Activated T-cell treated with anti-CD3 and anti-CD28 coated beads, Interleukin-2, amount 50 U/mL, for 72 hours (primary cell): ENCODE measurements at places on chromosomes 2 and 18. TPM values are rescaled to one million over a fixed set of nuclear protein-coding genes. Genes with fewer than 3 reads are reported as not detected.
A peak's percentile ranks its signal among the peaks of the same experiment; 100 is the strongest.

The SESTD1 gene
- 10.7 TPM for total RNA-seq

The CFAP53 gene
- total RNA-seq = 0.97 TPM

The SERPINB3 gene
- not detected for total RNA-seq

The ZNF2 gene
- total RNA-seq = 4.7 TPM

The PRLH gene
- not detected for total RNA-seq

- H3K4me3 ChIP-seq = no peak overlapping the region
- no peaks in the 10 kb centered on the region for H3K36me3 ChIP-seq
- H3K27ac ChIP-seq = no peak overlapping the region
- H3K27me3 ChIP-seq = peaks cover 7% of the 10 kb centered on the region
Observed at GRCh38 chr2:187511356-187512315, 42.6 kb downstream of the TFPI start.

GRCh38 chr2:38836791-38837190, 38.9 kb downstream of the DHX57 start:
- H3K36me3 ChIP-seq = peaks cover 14% of the 10 kb centered on the region
- no peaks in the 10 kb centered on the region for H3K27me3 ChIP-seq
- no peaks in the 10 kb centered on the region for H3K4me1 ChIP-seq
- no peak overlapping the region for H3K27ac ChIP-seq
- DNase-seq = no peak

- DNase-seq = no peak
- peaks cover 8% of the 10 kb centered on the region for H3K36me3 ChIP-seq
- peak overlapping the region; percentile 84 for H3K4me3 ChIP-seq
- peak overlapping the region; percentile 26 for H3K27ac ChIP-seq
Observed at GRCh38 chr18:57438743-57439608, 3.8 kb downstream of the ONECUT2 start.

- H3K4me3 ChIP-seq = no peak overlapping the region
- H3K27me3 ChIP-seq = peaks cover 28% of the 10 kb centered on the region
- H3K36me3 ChIP-seq = no peaks in the 10 kb centered on the region
- no peaks in the 10 kb centered on the region for H3K4me1 ChIP-seq
Observed at GRCh38 chr2:202040079-202040844, 6.6 kb downstream of the FZD7 start.

DNA sequence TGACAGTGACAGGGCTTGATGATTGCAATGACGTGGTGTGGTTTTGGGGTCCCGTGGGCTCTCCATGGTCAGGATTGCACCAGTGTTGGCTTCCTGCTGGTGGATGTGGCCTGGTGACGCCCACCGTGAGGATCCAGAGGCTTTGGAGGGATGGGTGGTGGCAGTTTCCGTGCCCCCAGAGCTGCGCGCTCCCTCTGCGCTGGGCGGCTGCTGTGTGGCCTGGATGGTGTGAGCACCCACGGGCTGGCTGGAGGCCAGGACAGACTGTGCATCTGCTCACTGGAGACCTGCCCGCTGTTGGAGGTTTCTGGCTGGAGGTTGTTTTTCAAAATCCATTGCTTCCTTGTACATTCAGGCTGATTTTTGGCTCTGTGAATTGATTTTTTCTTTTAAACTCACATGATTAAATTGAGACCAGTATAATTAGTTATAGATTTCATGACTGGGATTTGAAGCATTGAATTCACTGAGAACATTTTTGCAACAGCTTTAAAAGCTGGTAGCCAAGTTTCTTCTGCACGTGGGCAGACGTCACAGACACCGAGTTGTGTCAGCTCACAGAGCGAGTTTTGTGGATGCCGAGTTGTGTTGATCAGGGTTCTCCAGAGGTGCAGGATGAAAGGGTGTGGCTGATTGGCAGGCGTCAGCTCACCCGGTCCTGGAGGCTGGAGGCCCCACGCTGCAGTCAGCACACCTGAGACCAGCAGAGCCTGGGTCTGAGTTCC, 72.7 kb downstream of the KCNG2 start:
- H3K36me3 ChIP-seq = no peaks in the 10 kb centered on the region
- DNase-seq = no peak
- H3K4me3 ChIP-seq = no peak overlapping the region
- no peak overlapping the region for H3K27ac ChIP-seq

GRCh38 chr2:112849956-112850355, 13.4 kb upstream of the IL1B start:
- H3K27me3 ChIP-seq = peaks cover 19% of the 10 kb centered on the region
- H3K4me1 ChIP-seq = peaks cover 6% of the 10 kb centered on the region
- no peak overlapping the region for H3K27ac ChIP-seq
- H3K36me3 ChIP-seq = no peaks in the 10 kb centered on the region
- H3K4me3 ChIP-seq = no peak overlapping the region

DNA sequence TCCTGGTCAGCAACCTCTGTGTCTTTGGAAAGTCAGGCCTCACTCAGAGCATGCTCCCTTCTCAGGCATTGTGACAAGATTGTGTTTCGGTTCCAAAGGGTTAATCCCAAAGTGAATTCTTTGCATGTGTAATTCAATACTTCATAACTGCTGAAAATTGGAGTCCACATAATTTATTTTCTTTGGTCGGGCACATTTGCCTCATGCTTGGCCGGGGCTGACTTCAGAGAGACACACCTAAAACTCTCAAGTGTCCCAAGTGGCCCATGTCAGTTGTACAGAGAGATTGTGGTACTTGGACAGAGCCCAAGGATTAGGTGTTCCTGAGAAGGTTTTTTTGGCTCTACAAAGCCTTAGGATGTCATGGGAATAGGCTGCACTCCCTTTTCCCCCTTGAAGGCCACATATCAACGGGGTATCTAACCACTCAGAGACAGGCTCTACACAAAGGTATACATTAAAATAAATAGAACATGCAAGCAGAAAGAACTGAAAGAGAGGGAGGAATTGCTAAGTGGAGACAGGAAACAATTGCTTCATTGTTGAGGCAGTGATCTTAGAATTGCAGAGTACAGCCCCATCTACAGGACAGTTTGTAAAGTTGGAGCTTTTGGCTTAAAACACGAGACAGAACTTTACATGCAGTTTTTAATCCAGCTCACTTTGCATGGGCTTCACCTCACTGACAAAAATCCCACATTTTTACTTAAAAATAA, 1232.3 kb upstream of the ZEB2 start:
- DNase-seq = no peak
- peaks cover 18% of the 10 kb centered on the region for H3K4me1 ChIP-seq
- no peaks in the 10 kb centered on the region for H3K36me3 ChIP-seq
- no peak overlapping the region for H3K4me3 ChIP-seq

DNA sequence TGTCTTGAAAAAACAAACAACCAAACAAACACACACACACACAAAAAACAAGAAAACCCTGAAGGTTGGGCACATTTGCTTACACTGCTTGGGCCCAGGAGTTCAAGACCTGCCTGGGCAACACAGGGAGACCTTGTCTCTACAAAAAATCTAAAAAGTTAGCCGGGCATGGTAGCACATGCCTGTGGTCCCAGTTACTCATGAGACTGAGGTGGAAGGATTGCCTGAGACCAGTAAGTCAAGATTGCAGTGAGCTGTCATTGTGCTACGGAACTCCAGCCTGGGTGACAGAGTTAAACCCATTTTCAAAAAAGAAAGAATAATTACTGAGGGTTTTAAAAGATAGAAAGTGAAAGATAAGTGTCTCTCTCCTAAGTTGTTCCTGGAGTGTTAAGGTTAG, 103.4 kb downstream of the MBD5 start:
- no peak overlapping the region for H3K27ac ChIP-seq
- no peaks in the 10 kb centered on the region for H3K27me3 ChIP-seq
- no peaks in the 10 kb centered on the region for H3K4me1 ChIP-seq
- H3K4me3 ChIP-seq = no peak overlapping the region

DNA sequence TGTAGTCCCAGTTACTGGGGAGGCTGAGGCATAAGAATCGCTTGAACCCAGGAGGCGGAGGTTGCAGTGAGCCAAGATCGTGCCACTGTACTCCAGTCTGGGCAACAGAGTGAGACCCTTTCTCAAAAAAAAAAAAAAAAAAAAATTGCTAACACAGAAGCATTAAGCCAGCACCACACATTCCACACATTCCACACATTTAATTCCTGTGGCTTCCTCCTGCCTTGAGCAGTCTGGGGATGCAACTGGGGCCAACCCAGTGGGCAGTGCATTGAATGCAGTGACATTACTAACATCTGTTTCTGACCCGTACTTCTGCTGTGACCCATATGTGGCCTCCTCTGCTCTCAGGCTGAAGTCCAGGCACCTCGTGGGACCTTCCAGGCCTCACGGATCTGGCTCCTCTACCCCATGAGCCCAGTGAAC, 107.0 kb downstream of the BCL2L11 start:
- peaks cover 12% of the 10 kb centered on the region for H3K36me3 ChIP-seq
- peaks cover 21% of the 10 kb centered on the region for H3K4me1 ChIP-seq
- peaks cover 50% of the 10 kb centered on the region for H3K27me3 ChIP-seq
- H3K27ac ChIP-seq = no peak overlapping the region

- H3K36me3 ChIP-seq = peaks cover 63% of the 10 kb centered on the region
- peaks cover 26% of the 10 kb centered on the region for H3K4me1 ChIP-seq
- DNase-seq = no peak
Observed at GRCh38 chr2:233849607-233850271, 4.6 kb downstream of the HJURP start.

DNA sequence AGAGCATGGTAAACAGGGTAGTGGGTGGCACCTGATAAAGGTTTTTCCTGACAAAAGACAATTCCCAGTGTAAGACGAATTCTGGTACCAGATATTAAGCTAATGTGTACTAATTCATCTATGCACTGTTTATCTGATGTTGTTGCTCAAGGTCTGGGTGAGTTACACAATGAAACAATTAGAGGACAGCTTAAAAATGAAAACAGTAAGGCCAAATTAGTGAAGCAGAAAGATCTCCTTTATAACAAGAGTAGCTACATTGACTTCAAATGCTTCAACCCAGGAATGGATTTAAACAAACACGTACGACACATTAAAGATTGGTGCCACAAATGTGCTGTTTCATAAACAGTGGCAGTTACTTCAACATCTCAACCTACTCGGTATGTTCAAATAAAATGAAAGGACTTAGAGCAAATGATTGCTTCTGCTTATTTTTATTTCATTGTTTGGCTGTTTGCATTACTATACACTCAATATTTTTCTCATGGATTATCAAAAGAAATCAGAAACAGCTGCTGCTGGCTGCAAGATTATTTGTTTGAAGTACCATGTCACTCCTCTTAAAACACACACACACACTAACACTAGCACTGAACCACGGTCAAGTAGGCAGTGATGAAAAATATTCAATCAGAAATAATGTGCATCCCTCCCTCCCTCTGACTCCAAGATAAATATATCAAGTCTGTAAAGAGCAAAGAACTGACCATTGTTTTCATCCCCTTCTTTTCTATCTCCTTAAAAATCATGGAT, 94.4 kb upstream of the RND3 start:
- no peaks in the 10 kb centered on the region for H3K4me1 ChIP-seq
- H3K36me3 ChIP-seq = peaks cover 2% of the 10 kb centered on the region
- no peak overlapping the region for H3K27ac ChIP-seq
- no peak overlapping the region for H3K4me3 ChIP-seq

GRCh38 chr2:212021947-212022346, 516.7 kb downstream of the ERBB4 start:
- H3K36me3 ChIP-seq = no peaks in the 10 kb centered on the region
- no peaks in the 10 kb centered on the region for H3K4me1 ChIP-seq
- DNase-seq = no peak
- no peak overlapping the region for H3K4me3 ChIP-seq
- H3K27me3 ChIP-seq = no peaks in the 10 kb centered on the region

DNA sequence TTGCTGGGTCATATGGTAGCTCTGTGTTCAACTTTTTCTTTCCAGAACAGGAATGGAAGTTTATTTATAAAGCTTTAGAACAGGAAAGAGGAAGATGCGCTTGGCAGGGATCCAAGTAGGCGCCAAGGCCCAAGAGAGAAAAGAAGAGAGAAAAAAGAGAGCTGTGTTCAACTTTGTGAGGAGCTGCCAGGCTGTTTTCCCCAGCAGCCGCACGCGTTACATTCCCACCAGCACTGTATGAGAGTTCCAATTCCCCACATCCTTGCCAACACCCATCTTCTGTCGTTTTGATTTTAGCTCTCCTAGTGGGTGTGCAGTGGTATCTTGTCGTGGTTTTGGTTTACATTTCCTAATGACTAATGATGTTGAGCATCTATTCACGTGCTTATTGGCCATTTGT, 51.4 kb downstream of the KCNF1 start:
- no peak overlapping the region for H3K27ac ChIP-seq
- H3K36me3 ChIP-seq = no peaks in the 10 kb centered on the region
- DNase-seq = no peak
- H3K4me3 ChIP-seq = no peak overlapping the region
- H3K4me1 ChIP-seq = no peaks in the 10 kb centered on the region

GRCh38 chr2:20781656-20782265, 41.1 kb downstream of the LDAH start:
- H3K27ac ChIP-seq = peak overlapping the region; percentile 35
- H3K4me1 ChIP-seq = no peaks in the 10 kb centered on the region
- H3K4me3 ChIP-seq = no peak overlapping the region
- no peak for DNase-seq

DNA sequence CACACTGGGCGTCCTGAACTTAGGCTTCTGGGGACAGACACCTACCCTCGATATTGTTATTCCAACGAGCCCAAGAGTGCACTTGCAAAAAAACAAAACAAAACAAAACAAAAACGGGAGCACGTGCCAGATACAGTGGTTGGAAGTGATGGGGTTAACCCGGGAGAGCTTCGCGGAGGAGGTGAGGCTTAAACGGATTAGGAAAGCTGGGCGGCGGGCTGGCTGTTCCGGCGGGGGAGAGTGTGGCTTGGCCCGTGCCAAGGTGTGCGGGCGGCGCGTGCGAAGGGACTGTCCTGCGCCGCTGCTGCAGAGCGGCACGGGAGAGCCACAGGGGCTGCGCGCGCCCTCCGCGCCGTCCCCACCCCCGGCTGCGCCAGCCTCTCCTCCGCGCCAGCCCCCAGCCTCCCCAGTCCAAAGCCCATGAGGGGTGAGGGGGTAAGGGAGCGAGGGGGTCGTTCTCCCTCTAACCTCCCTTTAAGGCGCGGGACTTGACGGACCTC, 1.5 kb upstream of the SLC30A3 start:
- H3K27me3 ChIP-seq = peaks cover 25% of the 10 kb centered on the region
- DNase-seq = peak; percentile 34
- H3K36me3 ChIP-seq = peaks cover 5% of the 10 kb centered on the region

- H3K4me3 ChIP-seq = no peak overlapping the region
- H3K36me3 ChIP-seq = peaks cover 6% of the 10 kb centered on the region
- H3K27me3 ChIP-seq = no peaks in the 10 kb centered on the region
- peak; percentile 42 for DNase-seq
- peaks cover 45% of the 10 kb centered on the region for H3K4me1 ChIP-seq
Observed at GRCh38 chr2:28325567-28326468, 66.8 kb upstream of the FOSL2 start.

DNA sequence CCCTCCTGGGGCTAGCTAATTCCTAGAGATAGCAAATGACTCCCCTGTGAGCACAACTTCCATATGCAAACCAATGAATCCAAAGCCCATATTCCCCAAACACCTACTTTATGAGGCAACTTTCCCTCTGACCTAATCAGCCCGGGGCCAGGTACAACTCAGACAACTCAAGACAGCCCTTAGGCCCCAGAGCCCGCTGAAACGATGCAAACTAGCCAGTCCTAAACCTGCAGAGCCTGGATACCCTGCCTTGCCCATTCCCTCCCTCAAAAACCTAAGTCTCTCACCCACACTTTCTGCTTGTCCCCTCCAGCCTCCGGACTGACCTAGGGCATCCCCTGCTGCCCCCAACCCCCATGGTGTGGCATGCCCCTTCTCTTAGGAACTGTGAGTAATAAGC, 142.8 kb downstream of the ACTR3 start:
- no peak for DNase-seq
- no peak overlapping the region for H3K4me3 ChIP-seq
- H3K4me1 ChIP-seq = no peaks in the 10 kb centered on the region
- no peaks in the 10 kb centered on the region for H3K36me3 ChIP-seq
- H3K27me3 ChIP-seq = peaks cover 19% of the 10 kb centered on the region
